Endothelial cell (in vitro differentiated cells): ENCODE measurements at places on chromosomes 7 and 10.

- DNase-seq, result no peak
Observed at GRCh38 chr10:112517451-112517862, 70.4 kb downstream of the VTI1A start.

GRCh38 chr10:69043931-69044531 lies 43.9 kb upstream of the SRGN start:
- DNase-seq, result no peak

DNA sequence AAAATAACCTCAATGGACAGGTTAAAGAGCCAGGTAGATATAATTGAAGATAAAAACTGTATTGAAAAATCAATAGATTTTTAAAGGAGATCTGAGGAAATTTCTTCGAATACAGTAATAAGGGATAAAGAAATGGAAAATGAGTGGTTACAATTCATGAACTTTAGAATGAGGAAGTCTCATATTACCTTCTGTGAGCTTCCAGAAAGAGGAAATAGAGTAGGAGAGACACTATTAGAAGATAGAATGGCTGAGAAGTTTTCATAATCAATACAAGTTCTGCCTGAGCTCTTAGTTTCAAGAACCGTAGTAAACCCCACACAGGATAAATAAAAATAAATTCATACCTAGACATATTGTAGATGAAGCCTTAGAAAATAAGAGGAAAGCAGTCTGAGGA lies 11.5 kb downstream of the SDK1 start:
- DNase-seq, result no peak

DNA sequence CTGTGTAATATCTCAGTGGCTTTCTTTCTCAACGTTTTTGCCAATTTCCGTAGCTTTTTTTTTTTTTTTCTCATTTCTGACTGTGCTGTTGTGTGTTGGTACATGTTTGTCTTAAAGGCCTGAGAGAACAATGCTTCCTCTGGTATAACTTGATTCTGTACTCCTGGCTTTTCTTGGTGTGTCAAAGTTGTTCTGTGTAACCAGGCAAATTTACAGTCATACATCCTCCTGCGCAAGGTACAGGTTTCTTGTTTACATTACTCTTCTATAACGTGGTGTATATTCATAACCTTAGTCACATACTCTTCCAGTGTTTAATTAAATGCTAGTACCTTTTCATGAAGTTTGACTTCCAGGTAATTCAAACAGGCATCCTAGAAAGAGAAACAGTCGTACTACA lies 8.3 kb upstream of the ARHGAP12 start:
- no peak for DNase-seq

GRCh38 chr7:28479507-28479947 lies 67.2 kb downstream of the CREB5 start:
- DNase-seq, result no peak

DNA sequence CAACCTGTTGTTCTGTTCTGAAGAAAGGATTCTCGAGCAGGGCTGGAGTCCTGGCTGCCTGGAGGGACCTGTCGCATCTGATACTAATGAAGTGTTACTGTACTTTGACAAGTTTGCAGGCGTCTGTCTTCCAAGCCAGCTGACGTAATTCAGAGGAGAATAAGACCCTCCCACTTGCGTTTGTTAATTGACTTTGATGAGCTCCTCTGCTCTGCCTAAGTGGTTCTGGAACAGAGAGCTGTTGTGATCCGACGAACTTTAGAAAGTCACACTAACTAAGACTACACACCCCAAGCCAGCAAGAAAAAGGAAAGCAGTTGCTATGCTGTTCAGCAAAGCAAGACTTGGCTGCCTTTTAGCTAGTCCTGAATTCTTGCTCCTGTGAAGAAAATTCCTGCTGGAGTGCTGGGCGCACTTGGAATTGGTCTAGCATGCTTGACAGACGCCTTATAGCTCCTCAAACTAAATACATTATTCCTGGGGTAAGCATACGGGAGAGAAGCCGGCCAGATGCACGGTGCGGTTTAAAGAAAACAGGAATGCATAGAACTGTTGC lies 200.3 kb downstream of the CACNB2 start:
- DNase-seq, result no peak

GRCh38 chr7:140261105-140261486 lies 84.3 kb upstream of the KDM7A start:
- no peak for DNase-seq

DNA sequence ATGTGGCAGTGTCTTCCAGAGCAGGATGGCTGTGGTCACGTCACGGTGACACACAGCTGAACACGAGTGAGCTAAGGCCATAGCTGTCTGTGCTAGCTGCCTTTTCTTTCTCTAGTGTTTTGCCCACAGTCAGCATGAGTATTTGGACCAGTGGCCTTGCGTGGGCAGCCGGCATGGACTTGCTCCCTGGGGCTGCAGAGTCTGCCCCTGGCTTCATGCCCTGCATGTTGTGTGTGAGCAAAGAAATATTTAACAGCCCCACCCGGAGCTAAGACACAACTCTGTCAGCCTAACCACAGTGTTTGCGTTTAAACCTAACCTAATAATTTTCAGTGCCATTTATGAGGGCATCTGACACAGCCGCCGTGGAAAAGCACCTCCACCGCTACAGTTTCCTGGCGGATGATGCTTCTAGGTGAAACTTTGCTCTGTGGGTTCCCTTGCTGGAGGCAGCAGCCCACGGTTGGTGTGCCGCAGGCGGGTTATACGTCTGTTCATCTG lies 14.6 kb downstream of the CHST12 start:
- no peak for DNase-seq

GRCh38 chr7:29142021-29142727 lies 4.2 kb downstream of the CPVL start:
- DNase-seq, result no peak

GRCh38 chr7:18499407-18500177 lies 4.0 kb downstream of the HDAC9 start:
- DNase-seq, result no peak

- no peak for DNase-seq
Observed at GRCh38 chr10:89242345-89242684, 9.3 kb downstream of the LIPA start.

DNA sequence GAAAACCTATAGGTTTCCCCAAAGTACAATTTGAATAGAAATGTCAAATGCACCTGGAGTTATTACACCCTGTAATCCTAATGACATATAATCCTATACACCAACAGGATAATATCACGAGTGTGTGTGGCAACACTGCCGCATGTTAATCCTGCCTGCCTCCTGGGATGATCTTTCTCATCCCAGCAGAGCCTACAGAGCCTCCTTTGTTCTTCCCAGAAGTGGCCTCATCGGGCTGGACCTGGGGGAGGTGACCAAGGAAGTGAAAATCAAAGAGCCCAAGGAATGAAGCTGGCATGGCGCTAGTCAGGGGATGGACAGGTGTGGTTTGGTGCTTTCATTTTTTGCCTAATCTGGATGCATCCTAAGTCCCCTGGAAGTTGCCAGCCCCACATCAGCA lies 29.5 kb upstream of the LEP start:
- no peak for DNase-seq

- DNase-seq, result no peak
Observed at GRCh38 chr10:7686351-7687171, 16.6 kb upstream of the ITIH2 start.

DNA sequence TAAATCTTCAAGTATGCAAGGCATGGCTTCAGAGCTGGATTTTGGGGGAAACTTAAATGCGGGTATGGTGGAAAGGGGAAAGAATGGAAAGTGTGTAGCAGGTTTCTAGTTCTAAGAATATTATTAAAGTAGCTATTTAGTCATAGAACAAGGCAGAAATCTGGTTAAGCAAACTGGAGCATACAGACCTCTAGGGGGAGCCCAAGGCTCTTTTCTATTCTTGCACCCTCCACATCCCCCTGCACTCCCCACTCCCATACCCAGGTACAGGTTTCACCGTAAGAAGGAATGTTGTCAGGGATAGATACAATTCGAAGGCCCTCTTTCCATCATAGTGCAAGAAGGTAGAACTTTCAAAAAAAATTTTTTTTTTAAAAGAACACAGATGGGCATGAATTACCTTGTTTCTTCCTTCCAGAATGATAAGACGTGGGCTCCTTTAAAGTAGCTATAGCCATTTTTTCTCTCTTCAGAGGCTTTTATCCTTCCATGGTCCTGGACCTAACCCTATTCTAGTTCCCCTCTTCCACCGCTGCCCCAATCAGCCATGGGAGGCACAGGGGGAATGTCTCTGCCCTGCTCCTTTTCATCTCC lies 41.5 kb upstream of the SMIM30 start:
- peak; percentile 26 for DNase-seq

- DNase-seq, result peak; percentile 25
Observed at GRCh38 chr7:95899919-95900513, 127.7 kb downstream of the DYNC1I1 start.
